ENCODE measurements at places on chromosomes 5 and 9.
A peak's percentile ranks its signal among the peaks of the same experiment; 100 is the strongest.

GRCh38 chr5:88092958-88093605, 175.6 kb downstream of the TMEM161B start:
- no peak for DNase-seq

DNA sequence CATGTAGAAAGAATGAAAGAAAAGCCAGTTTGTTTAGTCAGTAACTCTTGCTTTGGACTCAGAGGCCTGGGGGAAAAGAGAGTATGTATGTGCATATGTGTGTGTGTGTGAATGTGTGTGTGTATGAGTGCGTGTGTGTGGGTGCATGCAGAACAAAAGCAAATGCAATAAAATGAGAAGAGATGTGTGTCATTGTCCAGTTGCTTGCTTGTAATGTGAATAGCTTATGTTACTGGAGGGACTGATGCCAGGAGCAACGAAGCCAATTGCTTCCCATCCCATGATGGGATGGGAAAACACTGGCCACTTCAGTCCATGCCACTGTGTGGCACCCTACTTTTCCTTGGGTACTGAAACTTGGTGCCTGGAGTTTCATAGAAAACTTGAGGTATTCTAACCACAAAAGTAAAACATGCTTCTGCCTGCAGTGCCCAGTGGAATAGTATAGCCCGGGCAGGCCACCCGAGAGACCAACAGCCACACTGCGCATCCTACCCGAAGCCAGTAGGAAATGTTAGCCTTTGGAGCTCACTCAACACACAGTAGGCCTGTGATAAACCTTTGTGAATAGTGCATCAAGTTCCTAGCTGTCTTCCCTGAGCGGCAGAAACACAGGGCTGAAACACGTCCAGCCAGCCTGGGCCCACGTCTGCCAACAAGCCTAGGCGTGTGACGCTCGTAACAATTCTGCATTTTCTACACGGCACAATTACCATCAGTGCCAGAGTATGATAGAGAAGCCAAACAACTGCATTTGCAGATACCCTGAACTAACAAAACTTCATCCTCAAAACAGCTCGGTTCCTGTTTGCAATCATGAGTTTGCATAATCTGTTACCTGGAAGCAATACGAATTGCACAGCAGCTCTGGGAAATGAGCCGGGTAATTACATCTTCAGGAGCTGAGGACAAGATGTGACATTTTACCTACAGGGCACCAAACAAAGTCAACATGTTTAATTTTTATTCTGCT, 198.1 kb downstream of the SYK start:
- DNase-seq, result no peak

DNA sequence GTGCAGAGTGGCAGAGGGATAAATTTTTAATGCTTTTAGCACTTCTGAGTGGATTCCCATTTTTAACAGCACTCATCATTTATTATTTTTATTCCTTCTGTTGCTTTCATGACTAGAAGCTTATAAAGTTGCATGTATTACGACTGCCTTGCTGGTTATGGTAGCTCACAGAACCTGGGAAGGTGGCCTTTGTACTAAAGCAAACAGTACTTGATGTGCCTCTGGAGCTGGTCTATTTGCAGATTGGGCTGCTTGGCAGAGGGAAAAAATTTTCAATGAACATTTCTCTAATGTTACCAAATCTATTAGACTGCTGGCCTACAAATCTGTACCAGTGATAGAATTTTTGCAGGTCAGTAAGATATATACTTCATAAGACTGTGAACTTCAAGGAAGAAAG, 274.5 kb upstream of the C9orf72 start:
- DNase-seq, result no peak

DNA sequence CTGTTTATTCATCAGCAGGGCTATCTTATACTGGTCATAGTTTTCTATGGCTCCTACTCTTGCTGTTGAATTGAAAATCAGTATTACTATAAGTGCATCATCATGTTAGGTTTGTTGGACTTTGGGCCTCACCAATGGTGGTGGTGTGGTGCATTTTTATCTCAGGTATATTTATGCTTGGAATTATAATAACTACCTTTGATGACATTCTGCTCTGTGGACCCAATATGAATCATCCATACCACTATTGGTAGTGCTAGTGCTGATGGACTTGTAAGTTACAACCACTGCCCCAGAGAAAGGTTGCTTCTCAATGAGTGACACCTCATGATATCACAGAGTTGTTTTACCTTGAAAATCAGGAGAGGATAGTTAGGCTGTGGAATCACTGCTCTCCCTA, 28.0 kb downstream of the IL9 start:
- no peak for DNase-seq

- no peak for DNase-seq
These were observed 490.0 kb upstream of the COX7C start for GRCh38 chr5:86127696-86128095.

DNA sequence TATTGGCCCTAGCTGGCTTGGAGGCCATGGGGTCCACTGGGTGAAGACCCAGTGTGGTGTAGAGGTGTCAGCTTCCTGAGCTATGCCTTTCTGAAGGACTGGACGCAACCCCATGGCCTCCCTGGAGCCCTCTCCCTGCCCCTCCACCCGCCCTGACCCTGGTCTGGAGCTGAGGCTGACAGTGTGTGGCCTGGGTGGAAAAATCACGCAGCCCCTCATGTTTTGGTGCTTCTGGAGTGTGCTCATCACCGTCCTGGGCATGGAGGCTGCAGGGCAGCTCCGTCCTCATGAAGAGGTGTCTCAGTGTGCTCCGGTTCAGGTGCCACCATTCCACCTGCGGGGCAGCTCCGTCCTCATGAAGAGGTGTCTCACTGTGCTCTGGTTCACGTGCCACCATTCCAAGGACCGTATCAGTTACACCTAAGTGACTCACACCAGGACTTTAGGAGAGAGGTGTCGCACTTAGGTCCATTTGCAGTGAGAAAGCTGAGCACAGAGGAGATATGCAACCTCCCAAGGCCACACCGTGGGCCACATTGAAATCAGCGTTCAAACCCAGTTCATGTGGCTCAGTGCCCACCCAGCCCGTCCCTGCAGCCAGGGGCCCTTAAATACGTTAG, 214.3 kb upstream of the IRX1 start:
- DNase-seq, result no peak

- no peak for DNase-seq
These were observed 48.1 kb upstream of the SH3PXD2B start for GRCh38 chr5:172502410-172502809.

GRCh38 chr9:93617273-93617672, 40.9 kb downstream of the PHF2 start:
- no peak for DNase-seq

DNA sequence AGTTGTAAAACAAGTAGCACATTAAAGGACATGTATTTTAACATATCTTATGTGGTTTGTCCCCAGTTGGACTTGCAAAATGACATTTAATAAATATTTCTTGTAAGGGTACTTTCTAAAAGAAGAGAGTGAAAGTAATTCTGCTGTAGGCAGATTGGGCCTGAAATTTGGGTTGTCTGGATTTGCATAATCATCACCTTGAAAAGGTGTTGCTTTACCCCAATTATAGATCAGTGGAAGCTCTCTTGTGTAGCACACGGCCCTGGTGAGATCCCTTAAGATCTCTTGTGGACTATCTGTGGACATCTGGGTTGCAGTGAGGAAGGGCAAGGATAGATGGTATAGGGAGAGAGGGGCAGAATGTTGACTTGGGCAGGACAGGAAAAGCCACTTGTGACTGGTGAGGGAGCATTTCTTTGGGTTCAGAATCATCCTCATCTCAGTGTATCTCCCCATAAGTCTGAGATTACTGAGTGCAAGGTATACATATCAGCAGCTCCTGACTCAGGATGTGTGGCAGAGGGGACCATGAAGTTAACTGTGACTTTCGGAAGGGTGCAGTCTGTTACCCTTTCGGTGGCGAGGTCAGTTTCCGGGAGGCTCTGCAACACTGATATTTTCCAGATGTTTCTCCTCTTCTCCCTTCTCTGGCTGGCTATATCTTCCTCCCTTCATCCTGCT, 2.0 kb upstream of the TNFAIP8 start:
- DNase-seq, result peak; percentile 76

DNA sequence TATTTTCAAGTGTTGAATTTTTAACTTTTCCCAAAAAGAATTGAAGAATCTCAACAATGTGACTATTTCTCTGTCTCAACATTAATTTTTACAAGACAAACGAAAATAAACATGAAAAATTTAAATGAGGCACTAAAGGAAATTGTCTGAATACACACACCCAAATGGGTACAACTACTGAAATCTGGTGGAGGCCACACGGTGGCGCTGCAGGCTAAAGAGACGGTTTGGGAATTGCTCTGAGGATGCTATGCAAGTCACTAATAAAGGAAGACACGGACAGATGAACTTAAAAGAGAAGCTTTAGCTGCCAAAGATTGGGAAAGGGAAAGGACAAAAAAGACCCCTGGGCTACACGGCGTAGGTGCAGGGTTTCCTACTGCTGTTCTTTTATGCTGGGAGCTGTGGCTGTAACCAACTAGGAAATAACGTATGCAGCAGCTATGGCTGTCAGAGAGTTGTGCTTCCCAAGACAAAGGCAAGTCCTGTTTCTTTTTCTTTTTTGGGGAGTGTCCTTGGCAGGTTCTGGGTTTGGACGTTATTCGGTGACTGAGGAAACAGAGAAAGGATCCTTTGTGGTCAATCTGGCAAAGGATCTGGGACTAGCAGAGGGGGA, at the start of gene PCDHB10:
PCDHB10 (plus strand) TSS at position 244 of the 616 bp plus-strand sequence; CDS start at position 444, 200 bp downstream.
- DNase-seq, result peak; percentile 34

GRCh38 chr9:109959679-109960078, 179.7 kb downstream of the PALM2AKAP2 start:
- no peak for DNase-seq

Measured in OCI-LY7 (cell line).